ENCODE measurements at places on chromosomes 6 and 20. TPM values are rescaled to one million over a fixed set of nuclear protein-coding genes. Genes with fewer than 3 reads are reported as not detected.

GRCh38 chr6:113672491-113673149 lies 184.5 kb upstream of the MARCKS start:
- DNase-seq: no peak

- no peak for DNase-seq
Measured at GRCh38 chr6:130931683-130932082, 104.5 kb downstream of the SMLR1 start.

DNA sequence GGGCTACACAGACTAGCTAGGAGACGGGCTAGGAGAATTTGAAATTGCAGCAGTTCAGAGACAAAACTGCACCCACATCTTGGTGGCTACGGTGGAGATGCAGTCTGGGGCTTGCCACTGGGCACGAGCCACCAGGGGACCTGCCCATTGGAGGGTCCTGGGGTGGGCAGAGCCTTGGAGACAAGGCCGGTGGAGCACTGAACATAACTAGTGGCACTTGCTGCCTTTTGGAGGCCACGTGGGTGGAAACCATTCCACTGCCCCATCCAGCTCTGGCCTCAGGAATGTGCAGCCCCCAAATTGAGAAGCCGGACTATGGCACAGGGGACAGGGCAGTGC lies 113.4 kb downstream of the NFATC2 start:
- DNase-seq: no peak

DNA sequence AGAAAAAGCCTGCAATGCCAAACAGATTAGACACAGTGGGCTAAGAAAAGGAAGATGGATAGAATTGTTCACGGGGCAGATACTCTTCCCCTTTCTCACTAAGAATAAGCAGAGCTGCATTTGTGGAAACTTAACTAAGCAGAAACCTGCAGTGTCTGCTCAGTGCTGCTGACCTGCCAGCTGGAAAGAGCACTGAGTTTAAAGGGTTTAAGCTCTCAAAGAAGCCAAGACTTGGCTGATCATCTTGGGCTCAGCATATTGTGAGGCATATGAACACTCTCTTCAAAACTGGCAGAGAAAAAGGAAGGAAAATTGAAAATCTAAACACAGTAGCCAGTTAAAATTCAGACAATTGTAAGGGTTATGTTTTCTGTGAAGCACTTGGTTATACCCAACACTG lies 711.1 kb upstream of the EPHA7 start:
- no peak for DNase-seq

- DNase-seq: peak; percentile 92
Measured at GRCh38 chr6:41939176-41939847, 2.3 kb downstream of the CCND3 start.

GRCh38 chr6:139153855-139154254 lies 19.0 kb downstream of the HECA start:
- DNase-seq: no peak

- no peak for DNase-seq
Measured at GRCh38 chr6:151352410-151353396, 38.7 kb downstream of the ZBTB2 start.

The HLA-G gene
- not detected for total RNA-seq

The WFDC10B gene
- total RNA-seq: not detected

The MARCKS gene
- 31.2 TPM for total RNA-seq

The EGFL8 gene
- total RNA-seq: 18.7 TPM

The HAO1 gene
- total RNA-seq: not detected

The FLRT3 gene
- total RNA-seq: 0.42 TPM

The SNAP25 gene
- 2.9 TPM for total RNA-seq

Data from esophagus muscularis mucosa (tissue), 4 donors.